Left lung (tissue), 14 donors: ENCODE measurements at places on chromosomes 5 and 9. TPM values are rescaled to one million over a fixed set of nuclear protein-coding genes. Genes with fewer than 3 reads are reported as not detected.
A peak's percentile ranks its signal among the peaks of the same experiment; 100 is the strongest.

The SNCB gene
- 0.35 TPM for polyA plus RNA-seq

DNA sequence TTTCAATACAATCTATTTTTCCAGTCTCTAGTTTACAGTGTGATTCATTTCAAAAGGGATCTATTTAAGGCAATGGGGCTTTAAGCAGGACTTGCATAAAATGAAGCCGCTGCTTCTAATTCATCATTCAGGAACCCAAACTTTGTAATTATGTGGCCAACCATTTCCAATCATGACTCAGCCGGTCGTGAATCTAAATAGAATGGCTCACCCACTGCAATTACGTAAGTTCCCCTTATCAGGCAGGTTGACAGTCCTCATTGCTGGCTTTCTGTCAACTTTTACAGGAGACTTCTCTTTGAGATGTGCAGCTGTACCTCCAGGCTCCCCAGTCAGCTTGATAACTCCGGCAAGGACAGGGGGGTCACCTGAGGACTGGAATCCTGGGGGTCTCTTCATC is 152.8 kb upstream of the DAP start:
- H3K27ac ChIP-seq, result no peak overlapping the region
- H3K4me3 ChIP-seq, result no peak overlapping the region
- H3K36me3 ChIP-seq, result no peaks in the 10 kb centered on the region
- peaks cover 7% of the 10 kb centered on the region for H3K4me1 ChIP-seq

DNA sequence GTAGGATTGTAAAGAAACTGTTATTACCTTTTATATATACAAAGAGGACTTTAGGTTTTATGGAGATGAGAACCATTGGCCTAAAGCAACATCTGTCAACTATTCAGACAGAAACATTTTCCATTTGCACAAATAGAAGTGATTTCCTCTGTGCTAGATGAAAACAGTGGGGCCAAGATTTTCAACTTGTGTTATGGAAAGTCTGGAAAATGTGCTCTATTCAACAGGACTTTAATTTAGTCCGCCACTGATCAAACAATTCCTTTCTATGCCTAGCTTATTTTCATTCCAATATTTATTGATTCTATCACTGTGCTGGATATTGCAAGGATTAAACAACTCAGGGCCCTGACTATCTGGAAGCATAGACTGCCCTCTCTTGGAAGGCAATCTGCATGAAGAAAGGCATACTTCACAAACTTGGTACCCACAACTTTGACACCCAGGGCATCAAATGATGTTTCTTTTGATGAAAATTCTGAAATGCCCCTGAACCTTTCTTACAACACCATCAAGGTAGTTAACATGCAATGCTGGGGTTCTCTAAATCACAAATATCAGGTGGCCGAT is 126.6 kb upstream of the HMHB1 start:
- H3K36me3 ChIP-seq, result no peaks in the 10 kb centered on the region
- DNase-seq, result no peak
- no peaks in the 10 kb centered on the region for H3K4me1 ChIP-seq
- no peak overlapping the region for H3K27ac ChIP-seq
- H3K4me3 ChIP-seq, result no peak overlapping the region
- H3K27me3 ChIP-seq, result no peaks in the 10 kb centered on the region

DNA sequence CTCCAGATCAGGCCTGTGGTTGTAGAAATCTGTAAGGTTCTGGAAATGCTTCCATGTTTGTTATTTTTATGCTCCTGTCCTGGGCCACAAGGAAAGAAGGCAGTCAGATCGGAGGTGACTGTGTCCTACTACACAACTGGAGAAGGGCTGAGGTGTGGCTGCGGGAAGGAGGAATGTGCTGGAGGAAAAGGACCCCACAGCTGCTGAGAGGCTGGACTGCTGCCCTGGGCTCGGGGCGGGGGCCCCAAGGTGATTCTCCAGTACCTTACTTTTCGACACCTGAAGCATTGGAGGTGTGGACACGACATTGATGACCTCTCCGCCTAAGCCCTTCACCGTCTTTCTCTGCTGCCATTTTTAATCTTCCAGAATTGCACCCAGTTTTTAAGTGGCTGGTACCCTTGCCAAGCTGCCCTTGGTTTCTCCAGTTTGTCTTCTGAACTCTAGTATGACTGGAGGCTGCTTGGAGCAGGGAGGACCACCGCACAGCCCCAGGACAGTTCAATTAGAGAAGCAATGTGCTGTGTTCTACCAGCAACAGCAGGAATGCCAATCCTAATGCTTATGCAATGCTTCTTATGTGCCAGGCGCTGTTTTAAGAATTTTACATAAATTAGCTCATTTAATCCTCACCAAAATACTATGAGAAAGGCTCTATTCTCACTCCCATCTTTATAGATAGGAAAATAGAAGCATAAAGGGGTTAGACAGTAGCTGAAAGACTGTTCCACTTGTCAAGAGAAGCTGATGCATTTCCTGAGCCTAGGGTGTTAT is 13.5 kb upstream of the ANKRD33B start:
- H3K4me1 ChIP-seq, result peaks cover 7% of the 10 kb centered on the region
- no peak overlapping the region for H3K27ac ChIP-seq
- no peaks in the 10 kb centered on the region for H3K36me3 ChIP-seq
- DNase-seq, result no peak

The ADAMTS13 gene
- polyA plus RNA-seq, result 5.9 TPM

GRCh38 chr9:32431940-32432555 is 47.6 kb downstream of the ACO1 start:
- H3K27me3 ChIP-seq, result no peaks in the 10 kb centered on the region
- no peak overlapping the region for H3K4me3 ChIP-seq
- H3K4me1 ChIP-seq, result no peaks in the 10 kb centered on the region
- H3K36me3 ChIP-seq, result no peaks in the 10 kb centered on the region

The SLC1A3 gene
- 20.8 TPM for polyA plus RNA-seq

- no peaks in the 10 kb centered on the region for H3K36me3 ChIP-seq
- no peak overlapping the region for H3K27ac ChIP-seq
- H3K4me3 ChIP-seq, result no peak overlapping the region
- no peaks in the 10 kb centered on the region for H3K4me1 ChIP-seq
- DNase-seq, result no peak
- no peaks in the 10 kb centered on the region for H3K27me3 ChIP-seq
Measured at GRCh38 chr5:158026304-158027031, 167.5 kb upstream of the CLINT1 start.

The OR1J2 gene
- polyA plus RNA-seq, result not detected

DNA sequence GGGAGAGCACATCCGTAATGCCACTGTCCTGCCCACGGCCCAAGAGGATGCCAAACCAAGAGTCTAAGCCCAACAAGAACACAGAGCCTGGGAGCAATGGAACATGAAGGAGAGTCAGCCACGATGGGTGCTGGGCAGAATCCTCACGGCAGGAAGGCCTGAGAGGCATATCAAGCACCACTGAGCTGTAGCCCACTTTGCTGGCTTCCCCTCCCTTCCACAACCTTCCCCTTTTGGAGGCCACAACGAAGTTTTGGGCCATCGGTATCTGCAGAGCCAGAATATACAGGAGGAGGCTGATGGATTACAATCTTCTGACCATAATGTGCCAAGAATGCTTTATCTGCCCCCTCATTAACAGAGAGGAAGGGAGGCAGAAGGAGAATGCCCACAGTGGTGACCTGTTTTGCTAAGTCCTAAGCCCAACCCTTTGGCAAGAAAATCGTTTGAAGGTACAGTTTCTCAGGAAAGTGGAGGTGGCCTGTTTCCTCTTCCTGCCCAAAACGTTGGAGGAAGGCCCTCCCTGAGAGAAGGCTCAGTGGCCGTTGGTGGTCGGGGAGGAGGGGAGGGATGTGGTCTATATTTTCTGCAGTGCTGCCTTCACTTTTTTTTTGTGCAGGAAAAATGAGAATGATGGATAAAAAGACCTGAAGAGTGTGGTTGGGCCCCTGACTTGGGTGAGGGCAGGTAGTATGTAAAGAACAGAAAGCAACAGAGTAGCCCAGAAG is 26.2 kb downstream of the MACROH2A1 start:
- no peaks in the 10 kb centered on the region for H3K27me3 ChIP-seq
- H3K36me3 ChIP-seq, result no peaks in the 10 kb centered on the region
- H3K27ac ChIP-seq, result peak overlapping the region; percentile 50
- peaks cover 75% of the 10 kb centered on the region for H3K4me1 ChIP-seq
- no peak overlapping the region for H3K4me3 ChIP-seq

DNA sequence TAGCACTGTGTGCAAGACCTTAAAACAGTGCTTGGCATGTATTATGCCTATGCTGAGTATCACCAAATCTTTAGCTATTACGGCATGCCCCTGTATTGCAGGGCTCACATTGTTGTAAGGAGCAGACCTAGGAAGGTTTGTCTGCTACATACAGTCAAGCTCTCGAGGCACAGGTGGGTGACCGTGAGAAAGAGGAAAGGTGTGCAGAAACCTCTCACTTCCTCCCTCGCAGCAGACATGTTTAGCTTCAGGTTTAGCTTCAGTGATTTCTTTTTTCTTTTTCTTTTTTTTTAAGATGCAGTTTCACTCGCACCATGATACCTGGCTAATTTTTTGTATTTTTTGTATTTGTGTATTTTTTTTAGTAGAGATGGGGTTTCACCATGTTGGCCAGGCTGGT is 275.8 kb upstream of the RIOK2 start:
- no peaks in the 10 kb centered on the region for H3K36me3 ChIP-seq
- H3K4me1 ChIP-seq, result no peaks in the 10 kb centered on the region
- no peak for DNase-seq
- no peak overlapping the region for H3K4me3 ChIP-seq
- H3K27me3 ChIP-seq, result no peaks in the 10 kb centered on the region

DNA sequence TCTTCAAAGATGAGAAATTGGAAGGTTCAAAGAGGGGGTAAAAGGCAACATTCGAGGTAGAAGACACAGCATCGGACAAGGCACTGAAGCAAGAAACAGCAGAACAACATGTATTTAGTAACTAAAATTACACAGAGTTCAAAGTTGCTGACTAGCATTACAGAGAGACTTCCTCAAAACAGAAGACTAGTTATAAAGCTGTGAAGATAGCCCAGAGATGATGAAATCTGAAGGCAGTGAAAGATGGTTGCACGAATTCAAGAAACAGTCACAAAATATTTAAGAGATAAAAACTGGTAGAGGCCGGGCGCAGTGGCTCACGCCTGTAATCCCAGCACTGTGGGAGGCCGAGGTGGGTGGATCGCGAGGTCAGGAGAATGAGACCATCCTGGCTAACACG is 16.3 kb downstream of the MAPKAP1 start:
- no peaks in the 10 kb centered on the region for H3K36me3 ChIP-seq
- H3K4me3 ChIP-seq, result no peak overlapping the region
- H3K4me1 ChIP-seq, result peaks cover 15% of the 10 kb centered on the region
- peak overlapping the region; percentile 63 for H3K27ac ChIP-seq
- H3K27me3 ChIP-seq, result no peaks in the 10 kb centered on the region
- no peak for DNase-seq

DNA sequence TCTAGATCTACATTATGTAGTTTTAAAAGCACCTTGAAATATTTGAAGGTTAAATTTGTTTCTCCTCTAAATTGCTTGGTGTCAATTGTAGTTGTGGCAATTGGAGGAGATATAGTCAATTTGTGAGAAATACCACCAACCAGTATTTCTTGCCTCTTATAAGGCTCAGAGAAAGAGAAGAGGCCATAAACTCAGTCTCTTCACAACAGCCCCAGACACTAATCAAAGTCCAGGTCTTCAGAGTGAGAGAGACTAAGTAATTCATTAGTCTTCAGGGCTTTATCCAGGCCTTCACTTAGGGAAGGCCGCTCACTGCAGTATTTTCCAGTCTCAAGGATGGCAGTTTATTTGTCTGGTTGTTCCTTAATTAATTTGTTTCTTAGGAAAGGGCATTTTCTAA is 168.0 kb upstream of the RGMB start:
- no peaks in the 10 kb centered on the region for H3K4me1 ChIP-seq
- no peak overlapping the region for H3K27ac ChIP-seq
- H3K4me3 ChIP-seq, result no peak overlapping the region
- H3K36me3 ChIP-seq, result no peaks in the 10 kb centered on the region
- H3K27me3 ChIP-seq, result no peaks in the 10 kb centered on the region

DNA sequence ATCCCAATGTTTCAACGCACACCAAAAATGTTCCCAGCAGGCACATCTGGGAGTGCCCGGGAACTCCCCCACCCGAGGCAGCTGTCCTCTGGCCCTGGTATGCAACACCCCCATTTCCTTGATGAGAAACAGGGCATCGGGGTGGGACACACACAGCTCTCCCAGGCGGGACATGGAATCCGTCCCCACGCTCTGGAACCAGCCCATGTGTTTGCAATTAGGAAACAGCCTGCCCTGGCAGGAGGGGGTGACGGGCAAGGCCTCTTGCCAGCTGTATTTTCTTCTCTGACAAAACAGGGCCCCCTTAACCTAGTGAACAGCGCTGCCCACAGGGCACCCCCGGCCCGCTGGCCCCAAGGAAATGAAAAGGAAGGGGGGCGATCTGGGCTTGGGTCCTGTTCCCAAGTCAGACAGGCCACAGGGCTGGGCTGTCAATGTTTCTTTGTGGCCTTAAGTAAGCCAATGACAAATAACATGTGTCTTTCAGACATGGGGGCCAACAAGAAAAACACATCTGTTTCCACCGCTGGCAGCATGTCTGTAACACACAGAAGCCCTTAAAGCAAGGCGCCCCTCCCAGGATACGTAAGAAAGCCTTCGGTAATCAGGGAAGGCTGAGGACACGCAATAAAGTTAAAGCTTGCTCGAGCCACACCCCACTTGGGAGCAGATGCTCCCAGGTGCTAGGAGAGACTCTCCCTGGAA is 125.3 kb downstream of the ROR2 start:
- no peaks in the 10 kb centered on the region for H3K36me3 ChIP-seq
- no peaks in the 10 kb centered on the region for H3K4me1 ChIP-seq
- H3K27ac ChIP-seq, result no peak overlapping the region
- H3K27me3 ChIP-seq, result no peaks in the 10 kb centered on the region
- DNase-seq, result no peak
